ENCODE measurements at places on chromosomes 4 and X.

GRCh38 chr4:8516061-8516573 is 64.1 kb upstream of the GPR78 start:
- no peak for DNase-seq

DNA sequence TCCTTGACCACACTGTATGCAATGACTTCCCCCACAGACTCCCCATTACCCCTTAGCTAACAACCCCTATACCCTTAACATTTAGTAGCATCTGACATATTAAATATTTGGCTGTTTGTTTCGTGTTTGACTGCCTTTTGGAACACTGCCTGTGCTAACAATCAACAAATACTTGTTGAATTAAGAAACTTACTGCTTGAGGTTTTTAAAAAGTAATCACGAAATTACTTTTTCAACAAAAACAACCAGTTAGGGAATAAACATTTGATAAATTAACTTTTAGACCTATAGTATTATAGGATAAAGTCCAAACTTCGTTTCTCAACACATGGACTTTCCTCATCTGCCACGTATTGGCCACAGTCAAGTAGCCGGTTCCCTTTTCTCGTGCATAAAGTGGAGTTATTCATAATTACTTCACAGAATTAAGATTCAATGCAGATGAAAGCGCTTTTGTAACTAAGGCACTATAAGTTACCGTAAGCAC is 555 bp upstream of the ELMOD2 start:
- DNase-seq, result no peak

- no peak for DNase-seq
These were observed 112.1 kb downstream of the DRD5 start for GRCh38 chr4:9893329-9894108.

- no peak for DNase-seq
These were observed 95.5 kb upstream of the MSX1 start for GRCh38 chr4:4763822-4764557.

DNA sequence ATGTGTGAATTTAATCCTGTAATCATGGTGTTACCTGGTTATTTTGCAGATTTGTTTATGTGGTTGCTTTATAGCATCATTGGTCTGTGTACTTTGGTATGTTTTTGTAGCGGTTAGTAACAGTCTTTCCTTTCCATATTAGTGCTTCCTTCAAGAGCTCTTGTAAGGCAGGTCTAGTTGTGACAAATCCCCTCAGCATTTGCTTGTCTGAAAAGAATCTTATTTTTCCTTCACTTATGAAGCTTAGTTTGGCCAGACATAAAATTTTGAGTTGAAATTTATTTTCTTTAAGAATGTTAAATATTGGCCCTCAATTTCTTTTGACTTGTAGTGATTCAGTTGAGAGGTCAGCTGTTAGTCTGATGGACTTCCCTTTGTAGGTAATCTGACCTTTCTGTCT is 1096.1 kb upstream of the SLIT2 start:
- DNase-seq, result no peak

GRCh38 chr4:176969011-176969410 is 176.3 kb upstream of the VEGFC start:
- no peak for DNase-seq

GRCh38 chrX:15864023-15864422 is 9.4 kb upstream of the AP1S2 start:
- no peak for DNase-seq

GRCh38 chr4:47643845-47644244 is 158.8 kb downstream of the ATP10D start:
- no peak for DNase-seq

DNA sequence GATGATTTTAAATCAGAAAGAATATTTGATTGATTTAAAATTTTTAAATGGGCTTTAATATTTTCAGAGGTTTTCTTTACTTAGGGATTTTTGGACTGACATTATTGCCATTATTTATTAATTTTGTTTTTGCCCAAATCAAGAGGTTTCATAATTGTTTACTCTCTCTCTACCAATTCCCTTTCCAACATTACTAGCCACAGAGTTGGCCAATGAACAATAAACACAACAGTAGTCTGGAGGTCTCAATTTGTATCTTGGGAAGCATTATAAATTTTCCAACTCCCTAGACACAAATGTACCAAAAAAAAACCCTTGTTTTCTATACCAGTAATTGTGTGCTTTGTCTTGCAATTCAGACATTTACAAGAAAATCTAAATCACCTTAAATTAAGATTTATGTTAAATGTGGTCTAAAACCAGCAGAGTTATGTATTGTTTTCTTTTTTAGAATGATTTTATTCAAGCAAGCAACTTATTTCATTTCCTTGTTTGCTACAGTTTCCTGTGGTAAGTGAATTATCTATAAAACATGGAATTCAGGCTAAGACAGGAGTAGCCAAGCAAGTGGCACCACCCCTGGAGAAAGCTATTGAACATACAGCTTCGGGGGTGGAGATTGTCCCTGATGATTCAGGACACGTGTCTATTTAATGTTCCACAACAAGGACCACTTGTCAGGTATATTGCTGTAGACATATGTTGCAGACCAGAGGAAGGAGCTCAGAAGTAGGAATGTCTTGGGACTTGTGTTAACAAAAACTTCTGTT is 622 bp downstream of the KLKB1 start:
- no peak for DNase-seq
